ENCODE measurements at places on chromosomes 4 and X.

DNA sequence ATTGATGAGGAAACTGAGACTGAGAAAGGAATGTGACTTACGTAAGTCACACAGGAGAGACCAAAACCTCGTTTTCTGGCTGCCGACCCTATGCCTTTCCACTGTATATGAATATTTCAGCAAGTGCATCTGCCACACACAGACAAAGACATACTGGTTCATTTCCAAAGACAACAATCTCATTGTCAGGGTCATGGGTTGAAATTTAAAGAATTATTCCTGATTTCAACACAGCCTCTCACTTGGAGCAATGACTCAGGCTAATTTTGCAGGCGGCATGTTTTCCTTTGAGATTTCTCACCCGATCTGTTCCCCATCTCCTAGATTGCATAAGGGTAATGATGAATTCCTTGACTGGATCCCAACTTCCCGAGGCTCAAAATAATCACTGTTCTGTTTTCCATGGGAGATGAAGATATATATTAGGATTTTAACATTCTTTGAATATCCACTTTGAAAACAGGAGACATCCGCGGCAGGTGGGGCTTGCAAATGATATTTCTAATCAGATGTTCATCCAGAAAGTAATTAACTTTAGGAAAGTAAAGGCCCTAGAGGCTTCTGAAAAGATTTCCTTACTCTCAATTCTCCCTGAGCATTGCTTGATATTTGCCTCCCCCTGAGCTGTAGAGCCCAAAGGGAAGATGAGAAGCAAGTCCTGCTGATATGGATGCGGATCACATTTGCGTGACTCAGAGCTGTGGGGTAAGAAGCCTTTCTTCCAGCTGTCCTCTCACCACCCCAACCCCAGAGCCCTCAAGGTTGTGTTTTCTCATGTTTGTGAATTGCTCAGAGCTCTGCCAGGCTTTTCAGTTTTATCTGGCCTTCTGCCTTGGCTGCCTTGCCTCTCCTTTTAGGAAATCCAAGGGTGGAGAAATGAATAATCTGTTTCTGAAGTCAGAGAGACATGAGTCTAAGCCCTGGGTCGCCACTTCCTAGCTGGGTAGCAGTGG, 361.1 kb upstream of the BOD1L1 start:
- DNase-seq: peak; percentile 57

DNA sequence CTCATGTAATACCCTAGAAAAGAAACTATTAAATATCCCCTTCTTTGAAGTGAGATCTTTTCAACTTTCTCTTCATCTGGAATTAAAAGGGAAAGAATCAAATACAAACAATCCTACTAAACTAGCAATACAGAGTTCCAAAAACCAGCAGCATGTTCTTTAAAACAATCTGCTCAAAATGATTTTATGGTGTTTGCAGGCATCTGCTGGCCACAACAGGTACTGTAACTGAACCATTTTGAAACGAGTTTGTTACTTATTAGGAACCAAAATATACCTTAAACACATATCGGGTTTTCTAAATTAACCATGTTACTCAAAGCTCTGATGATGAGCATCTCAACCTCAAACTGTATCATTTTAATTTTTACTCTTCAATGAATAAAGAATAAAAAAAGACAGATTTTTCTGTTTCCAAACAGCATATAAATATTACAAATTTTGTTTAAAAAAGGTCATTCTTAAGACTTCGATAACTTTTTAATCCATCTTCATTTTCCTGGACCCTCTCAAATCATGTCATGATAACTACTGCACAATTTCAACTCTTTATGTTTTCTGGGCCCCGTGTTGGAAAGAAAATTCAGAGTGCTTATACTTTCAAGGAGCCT, 56.5 kb downstream of the ARAP2 start:
- DNase-seq: peak; percentile 18

- no peak for DNase-seq
These were observed 4.1 kb upstream of the WFS1 start for GRCh38 chr4:6265546-6265945.

DNA sequence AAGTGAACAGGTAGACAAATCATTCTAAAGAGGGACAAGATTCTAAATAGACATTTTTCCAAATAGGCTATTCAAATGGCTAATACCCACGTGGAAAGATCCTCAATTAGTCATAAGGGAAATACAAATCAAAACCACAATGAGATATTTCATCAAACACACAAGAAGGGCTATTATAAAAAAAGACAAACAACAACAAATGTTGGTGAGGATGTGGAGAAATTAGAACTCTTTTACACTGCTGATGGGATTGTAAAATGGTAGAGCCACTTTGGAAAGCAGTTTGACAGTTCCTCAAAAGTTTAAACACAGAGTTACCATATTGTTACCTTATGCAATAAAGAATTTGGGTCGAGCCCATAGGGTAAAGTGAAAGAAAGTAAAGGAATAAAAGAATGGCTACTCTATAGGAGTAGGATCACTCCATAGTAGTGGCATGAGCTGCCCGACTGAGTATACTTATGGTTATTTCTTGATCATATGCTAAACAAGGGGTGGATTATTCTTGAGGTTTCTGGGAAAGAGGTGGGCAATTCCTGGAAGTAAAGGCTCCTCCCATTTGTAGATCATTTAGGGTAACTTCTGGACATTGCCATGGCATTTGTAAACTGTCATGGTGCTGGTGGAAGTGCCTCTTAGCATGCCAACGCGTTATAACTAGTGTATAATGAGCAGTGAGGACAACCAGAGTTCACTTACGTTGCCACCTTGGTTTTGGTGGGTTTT, 58.9 kb upstream of the FAM9C start:
- no peak for DNase-seq

DNA sequence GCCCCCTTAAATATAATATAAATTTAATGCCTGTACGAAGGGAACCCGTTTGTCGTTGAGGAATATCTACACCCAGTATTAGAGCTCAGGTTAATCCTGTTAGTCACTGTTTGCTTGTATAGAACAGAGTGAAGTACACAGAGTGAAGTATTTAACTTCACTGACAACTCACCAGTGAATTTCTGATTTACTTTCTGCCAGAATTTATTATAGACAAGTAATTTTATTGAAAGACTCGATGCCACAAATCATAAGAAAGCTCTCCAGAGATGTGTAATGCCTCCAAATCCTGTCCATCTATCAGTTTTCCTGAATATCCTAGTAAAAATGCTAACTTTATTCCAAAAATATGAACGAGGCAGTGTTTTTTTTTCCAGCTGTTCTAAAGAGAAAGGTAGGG, 1.6 kb downstream of the GAB1 start:
- no peak for DNase-seq

DNA sequence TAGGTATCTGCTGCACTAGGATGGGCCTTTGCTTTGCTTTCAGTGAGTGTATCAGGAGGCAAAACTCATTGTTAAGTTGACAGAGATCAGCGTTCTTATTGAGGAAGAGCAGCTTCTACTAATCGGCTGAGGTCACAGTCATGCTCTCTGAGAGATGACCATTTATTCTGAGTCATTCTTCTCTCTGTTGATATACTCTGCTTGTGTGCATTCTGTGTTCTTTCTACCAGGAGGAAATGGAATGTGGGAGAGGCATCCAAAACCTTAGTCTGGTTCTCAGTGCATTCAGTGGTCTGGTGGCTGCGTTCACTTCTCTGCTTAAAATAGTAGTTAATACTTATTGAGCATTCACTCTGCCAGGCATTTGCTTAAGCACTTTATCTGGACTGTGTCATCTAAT, 66.2 kb downstream of the RRAGB start:
- no peak for DNase-seq

- DNase-seq: no peak
These were observed 26.5 kb downstream of the TFDP3 start for GRCh38 chrX:133191739-133192039.

DNA sequence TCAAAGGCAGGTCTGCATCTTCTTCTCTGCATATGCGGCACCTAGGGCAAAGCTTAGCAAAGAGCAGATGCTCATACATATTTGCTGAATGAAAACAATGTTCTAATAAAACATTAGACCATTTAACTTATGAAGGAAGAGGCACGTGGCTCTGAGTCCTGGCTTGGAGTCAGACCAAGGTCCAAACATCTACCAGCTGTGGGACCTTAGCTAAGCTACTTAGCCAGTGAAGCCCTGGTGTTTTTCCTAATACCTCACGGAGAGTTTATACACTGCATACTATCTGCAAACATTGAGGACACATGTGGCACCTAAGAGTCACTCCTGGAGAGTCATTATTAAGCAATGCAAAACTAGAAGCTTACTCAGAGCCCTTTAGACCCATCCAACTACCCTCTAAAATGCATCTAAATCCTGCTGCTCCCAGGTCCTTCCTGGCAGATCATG, 9.0 kb downstream of the PDGFC start:
- no peak for DNase-seq

GRCh38 chrX:37926700-37927099, 79.3 kb upstream of the DYNLT3 start:
- no peak for DNase-seq

DNA sequence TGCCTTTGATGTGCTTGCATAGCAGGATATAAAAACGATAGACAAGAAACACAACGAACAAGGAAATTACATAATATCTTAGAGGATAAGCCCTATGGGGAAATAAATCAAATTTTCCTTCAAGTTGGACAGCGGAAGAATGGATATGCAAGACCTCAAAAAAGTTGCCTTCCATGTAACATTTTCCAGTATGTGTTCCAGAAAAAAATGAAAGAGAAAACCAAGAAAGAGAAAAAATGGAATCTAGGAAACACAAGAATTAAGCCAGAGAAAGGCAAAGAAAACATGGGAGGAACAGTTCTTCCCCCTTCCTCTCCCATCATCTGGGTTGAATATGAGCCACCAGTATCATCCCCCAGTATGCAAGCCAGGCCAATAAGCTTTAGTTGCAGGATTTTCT, 34.6 kb upstream of the MID1 start:
- DNase-seq: no peak

- no peak for DNase-seq
These were observed 39.2 kb upstream of the ANTXR2 start for GRCh38 chr4:80112236-80112635.

GRCh38 chr4:99536848-99537247, 26.0 kb downstream of the C4orf17 start:
- DNase-seq: no peak

Data from suppressor macrophage (primary cell).